ENCODE measurements at places on chromosomes 1 and 21.
A peak's percentile ranks its signal among the peaks of the same experiment; 100 is the strongest.

DNA sequence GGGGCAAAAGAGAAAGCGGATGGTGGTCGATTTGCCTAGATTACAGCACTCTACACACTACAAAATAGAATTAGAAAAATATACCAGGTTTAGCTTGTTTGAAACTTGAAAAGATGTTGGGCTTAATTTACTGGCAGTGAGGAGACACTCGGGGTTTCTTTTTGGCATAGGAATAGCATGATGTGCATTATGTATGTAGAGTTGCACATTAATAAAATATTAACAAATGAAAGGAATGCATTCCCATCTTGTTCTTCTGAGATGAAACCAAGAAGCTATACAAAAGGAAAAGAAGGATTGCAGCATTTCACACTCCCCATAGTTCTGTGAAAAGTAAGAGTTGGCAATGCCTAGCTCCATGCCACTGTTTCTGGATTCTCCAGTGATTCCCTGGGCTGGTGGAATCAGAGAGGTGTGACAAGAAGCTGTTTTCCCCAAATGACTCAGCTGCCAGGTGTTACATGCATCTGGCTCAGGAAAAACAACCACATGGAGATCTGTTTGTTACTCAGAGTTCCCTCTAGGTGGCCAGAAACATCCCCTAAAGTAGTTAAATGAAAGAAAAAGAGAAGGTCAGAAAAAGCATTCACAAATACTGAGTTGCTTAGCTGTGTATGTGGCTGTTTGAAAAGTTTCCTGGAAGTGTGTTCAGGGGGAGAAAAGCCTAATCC lies 115.6 kb downstream of the UCK2 start:
- no peak for DNase-seq

DNA sequence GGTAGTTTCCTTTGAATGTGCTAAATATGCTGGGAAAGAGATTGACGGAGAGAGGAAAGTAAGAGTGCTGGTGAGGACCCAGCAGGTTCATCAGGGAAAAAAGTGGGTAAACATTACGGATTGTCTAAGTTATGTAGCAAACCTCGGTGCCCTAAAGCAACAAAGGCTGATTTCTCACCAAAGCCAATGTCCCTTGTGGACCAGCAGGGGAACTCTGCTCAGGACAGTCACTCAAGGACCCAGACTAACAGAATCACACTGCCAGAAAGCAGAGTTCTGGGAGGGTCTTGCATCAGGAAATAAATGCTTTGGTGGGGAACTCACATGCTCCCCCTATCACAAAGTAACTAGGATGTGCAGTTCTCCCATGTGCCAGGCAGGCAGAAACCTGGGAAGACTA lies 1.7 kb upstream of the IKBKE start:
- no peak for DNase-seq

GRCh38 chr1:22452481-22452957 lies 868 bp downstream of the ZBTB40 start:
- DNase-seq, result no peak

- DNase-seq, result no peak
Measured at GRCh38 chr1:47460040-47460439, 22.2 kb downstream of the FOXD2 start.

DNA sequence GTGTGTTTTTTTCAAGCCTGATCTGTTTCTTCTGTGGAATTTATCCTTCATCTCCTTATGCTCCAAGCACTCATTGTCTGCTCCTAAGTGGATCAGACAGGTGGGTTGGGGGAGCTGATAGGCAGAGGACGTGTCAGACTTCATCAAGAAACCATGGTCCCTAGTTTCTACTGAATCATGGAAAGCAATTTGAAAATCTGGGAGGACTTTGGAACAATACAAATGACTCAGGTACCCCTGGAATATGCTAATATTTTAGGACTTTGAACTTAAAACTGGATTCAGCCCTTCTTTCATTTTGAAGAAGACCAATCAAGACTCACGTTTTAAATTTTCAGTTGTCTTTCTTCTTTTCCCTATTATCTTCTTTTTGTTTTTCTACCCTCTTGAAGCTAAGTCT lies 7.7 kb downstream of the ABCG1 start:
- no peak for DNase-seq

DNA sequence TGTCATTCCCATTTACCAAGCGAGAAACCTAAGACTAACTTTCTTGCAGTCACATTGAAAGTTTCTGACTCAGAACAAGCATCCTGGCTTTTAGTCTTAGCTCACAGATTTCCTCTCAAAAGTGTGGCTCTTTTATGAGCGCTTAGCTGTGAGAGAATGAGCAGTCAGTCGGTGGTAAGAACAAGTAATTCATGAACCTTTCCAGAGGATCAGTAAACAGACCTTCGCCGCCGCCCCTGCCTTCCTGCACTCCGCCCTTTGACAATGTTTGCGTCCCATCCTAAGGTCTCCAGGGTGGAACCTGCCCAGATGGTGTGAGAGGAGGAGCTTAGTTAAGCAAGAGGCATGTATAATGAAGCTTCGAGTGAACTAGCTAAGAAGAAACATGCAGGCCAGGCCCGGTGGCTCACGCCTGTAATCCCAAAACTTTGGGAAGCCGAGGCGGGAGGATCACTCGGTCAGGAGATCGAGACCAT lies 142.4 kb downstream of the GLUL start:
- DNase-seq, result no peak

DNA sequence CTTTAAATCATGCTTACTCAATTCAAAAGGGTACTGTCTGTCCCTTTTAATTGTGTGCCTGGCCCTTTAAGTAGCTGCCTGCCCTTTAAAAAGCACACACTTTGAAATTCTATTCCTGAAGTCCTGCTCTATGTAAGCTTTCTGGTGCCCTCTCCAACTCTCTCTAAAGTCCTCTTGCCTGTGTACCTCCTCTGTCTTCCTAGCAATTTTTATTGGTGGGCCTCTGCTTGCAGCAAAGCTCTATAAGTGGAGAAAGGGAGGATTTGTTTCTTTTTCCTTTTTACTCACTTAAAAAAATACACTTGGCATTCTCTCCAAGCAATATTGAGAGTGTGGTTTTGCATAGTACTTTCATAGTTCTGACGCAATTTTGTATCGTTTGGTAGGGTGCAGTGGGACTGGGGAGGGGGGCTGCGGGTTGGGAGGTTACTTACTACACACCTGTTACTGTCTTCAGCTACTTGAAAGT lies 135.4 kb downstream of the LMO4 start:
- DNase-seq, result no peak

DNA sequence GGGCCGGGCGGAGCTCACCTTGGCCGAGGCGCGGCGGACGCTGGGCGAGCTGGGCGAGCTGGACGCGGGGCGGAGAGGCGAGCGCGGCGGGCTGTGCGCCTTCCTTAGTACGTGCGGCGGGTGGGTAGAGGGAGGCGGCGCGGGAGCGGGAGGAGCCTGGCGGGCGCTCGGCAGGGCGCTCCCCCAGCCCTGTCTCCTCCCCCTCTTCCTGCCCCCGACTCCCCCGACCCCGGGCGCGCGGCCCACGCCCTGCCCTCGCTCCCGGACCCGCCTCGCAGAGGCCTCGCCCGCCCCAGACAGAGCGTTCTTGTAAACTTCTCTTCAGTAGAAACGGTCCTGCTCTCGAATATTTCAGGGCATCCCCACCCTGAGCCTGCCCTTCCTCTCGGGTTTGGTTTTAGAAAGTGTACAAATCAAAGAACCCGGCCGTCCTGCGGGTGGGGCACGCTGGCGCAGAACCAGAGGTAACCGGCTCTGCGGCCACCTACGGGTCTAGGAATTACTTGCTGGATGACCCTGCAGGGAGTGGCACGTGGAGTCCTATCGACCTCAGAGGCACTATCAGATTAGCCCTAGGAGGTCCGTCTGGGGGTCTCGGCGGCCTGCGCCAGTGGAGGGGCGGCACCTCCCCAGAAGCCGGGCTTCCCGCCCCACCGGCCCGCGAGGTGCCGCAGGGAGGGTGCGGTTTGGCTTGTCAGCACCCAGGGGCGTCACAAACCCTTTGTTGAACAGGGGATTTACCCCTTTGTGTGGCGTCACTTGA lies at the start of gene S100A10:
S100A10 (minus strand) TSS at position 126 of the 763 bp plus-strand sequence. CDS start 7,629 bp downstream, outside the sequence.
- peak; percentile 28 for DNase-seq

DNA sequence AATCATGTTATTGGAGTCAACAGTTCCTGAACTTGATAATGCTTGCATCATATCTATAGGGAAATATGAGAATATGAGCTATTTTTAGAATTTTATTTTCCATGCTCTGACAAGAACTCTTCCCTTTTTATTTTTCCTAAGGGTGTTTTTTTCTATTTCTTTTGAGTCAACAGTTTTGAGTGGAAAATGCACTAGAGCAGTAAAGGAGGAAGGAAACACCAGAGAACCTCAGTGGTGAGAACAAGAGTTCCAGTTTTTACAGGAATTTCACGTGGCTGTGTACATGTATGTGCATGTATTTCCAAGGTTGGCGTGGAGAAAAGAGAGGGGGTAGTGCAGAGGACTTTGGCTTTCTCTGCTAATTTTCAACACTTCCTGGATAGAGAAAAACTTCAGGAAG lies 63.6 kb upstream of the TNFSF18 start:
- no peak for DNase-seq

Data from activated CD4-positive, CD25-positive, alpha-beta regulatory T cell (primary cell).